ENCODE measurements at places on chromosomes 16 and 17.

GRCh38 chr17:2406903-2407790 is 6.3 kb upstream of the MNT start:
- DNase-seq, result no peak

DNA sequence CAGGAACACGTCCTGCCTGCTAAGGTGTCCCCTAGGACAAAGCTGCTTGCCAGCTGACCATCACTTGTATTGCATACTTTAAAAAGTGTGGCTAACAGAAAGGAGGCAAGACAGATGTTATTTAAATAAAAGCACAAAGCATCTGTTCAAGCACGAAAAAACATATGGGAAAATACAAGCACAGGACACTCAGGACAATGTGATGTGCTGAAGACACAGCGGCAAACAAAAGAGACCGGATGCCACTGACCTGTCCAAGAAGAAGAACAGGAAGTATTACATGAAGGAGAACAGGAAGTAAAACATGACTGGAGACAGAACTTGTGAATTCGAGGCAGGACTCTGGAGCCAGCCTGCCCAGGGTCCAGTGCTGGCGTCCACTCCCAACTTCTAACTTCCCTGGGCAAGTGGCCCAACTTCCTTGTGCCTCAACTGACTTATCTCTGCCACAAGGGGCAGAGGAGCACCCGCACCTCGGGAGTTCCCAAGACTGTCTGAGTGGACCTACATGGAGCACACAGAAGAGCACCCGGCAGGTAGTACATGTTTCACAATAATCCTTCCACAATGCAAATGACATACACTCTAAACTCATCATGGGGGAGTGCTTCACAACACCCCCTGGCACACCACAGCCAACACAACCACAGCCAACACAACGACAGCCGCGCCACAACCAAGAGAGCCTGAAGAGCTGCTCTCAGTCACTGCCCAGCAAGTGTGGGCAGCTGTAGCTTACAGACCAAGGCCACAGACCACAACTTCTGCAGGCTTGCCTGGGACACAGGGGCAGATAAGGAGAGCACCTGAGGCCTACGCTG is 36.6 kb downstream of the ANKRD11 start:
- no peak for DNase-seq

GRCh38 chr16:89860747-89861304 is 12.6 kb upstream of the TCF25 start:
- peak; percentile 68 for DNase-seq

GRCh38 chr17:81339191-81339533 is 44.1 kb upstream of the SLC38A10 start:
- no peak for DNase-seq

DNA sequence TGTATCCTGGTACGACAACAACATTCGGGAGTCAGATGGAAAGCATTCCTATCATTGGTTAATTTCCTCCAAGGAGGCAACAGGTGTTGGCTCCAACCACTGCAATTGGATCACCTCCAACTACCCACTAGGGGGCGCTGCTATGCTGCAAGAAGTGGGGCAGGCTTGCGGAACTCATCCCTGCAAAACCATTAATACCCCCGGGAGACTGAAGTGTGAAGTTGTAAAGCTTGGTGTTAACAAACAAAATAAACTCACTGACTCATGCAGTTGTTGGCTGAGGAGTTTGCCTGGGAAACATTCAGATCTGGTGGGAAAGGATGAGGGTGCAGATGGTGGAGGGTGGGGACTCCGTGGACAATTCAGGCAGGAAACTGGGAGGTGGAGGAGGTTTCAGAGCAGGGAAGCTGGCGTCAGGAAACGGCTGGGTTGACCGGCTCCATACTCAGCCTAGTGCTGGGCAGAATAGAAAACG is 84.9 kb downstream of the HS3ST2 start:
- peak; percentile 33 for DNase-seq
